NCI-H774 (cell line): ENCODE measurements at places on chromosomes 3 and 15.

GRCh38 chr15:70610541-70610940 is 152.8 kb downstream of the UACA start:
- no peak for DNase-seq

GRCh38 chr15:72369964-72370363 is 5.8 kb downstream of the HEXA start:
- no peak for DNase-seq

DNA sequence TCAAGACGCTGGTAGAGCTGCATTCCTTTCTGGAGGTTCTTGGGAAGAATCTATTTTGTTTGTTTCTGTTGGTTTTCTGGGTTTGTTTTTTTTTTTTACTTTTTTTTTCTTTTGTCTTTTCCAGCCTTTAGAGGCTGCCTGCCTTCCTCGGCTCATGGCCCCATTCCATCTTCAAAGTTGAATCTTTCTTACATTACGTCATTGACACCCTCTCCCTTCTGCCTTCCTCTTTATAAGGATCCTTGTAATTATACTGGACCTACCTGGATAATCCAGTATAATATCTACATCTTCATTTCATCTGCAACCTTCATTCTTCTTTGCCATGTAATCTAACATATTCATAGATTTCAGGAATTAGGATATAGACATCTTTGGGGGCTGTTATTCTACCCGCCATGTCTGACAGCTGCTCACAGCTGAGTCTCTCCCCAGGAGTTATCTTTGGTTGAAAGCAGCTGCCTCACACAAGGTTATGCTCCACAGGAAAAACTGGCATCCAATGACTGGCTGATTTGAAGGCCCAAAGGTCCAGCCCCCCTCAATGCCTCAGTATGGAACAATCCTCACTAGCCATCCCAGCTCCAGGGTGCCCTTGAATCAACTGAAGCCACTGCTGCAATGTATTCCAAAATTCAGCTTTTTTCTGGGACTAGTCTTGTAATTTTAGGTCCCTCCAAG is 38.4 kb upstream of the THBS1 start:
- DNase-seq, result no peak

- no peak for DNase-seq
These were observed 17.3 kb downstream of the HDAC11 start for GRCh38 chr3:13497386-13497785.

DNA sequence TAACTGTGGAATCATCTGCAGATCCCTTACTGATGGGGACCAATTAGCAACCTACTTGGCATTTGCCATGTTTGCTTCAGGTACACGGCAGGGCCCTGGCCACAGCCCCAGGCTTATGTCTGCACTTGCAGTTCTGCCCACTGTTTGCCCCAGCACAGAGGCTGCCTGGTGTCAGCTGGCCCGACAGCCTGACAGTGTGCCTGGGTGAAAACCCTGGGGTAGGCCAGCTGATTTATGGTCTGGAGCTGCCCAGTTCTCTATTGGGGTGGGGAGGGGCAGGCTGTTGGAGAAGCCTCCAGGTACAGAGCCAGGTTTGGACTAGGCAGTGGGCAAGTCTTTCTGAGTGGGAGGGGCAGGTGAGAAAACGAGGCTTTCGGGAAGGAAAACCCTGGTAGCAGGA is 11.2 kb upstream of the TGM5 start:
- no peak for DNase-seq

- DNase-seq, result no peak
These were observed 69.4 kb upstream of the FOXP1 start for GRCh38 chr3:71652781-71653413.

GRCh38 chr3:194661374-194661773 is 10.6 kb downstream of the LSG1 start:
- no peak for DNase-seq

DNA sequence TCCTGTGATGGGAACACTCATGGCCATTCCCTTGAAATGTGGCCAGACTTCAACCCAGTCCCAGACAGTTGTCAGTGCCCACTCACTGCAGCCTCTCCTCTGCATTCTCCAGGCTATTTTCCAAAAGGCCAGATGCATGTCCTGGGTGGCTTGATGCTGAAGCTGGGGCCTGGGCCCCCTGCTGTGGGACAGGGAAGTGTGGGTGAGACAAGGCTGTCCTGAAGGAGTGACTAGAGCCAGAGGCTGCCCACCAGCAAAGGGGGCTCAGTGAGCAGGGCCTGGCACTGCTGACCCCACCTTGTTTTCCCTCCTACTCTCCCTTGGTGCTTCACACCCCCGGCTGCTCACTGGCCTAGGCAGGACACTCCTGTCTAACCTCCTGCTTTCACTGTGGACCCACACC is 11.9 kb downstream of the CISH start:
- no peak for DNase-seq

DNA sequence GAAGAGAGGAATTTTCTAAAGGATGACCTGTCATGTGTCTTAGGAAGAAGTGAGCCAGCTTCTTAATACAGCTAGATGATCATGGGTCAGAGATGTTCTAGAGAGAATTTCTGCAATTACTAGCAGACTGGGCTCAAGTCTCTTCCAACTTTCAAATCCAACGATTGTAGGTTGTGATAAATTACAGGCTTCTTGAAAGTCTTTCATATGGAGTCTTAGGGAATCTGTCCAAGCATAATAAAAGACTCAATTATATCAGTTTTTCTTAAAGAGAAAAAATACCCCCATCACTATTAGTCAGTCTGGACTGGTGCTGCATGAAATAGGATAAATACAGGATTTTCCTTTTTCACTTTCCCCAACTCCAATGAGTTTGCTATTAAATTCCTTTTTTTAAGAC is 59.1 kb downstream of the DRD3 start:
- DNase-seq, result no peak

DNA sequence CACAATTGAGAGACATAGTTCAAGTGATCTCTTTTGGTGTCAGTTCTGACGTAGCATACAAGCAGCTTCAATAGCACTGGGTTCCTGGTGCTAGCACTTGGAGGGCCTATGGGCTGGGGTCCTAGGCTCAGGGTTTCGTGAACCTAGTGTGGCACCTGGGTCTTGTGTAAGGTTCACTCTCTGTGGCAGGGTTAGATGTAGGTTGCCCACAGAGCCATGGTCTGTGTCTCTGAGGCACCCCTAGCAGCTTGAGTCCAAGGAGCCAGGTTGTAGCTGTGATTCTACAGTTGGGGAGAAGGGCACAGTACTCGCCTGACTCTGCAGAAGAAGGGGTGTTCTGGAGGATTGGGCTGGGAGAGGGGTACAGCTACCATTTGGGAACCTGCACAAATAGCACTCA is 282.6 kb upstream of the LRRC3B start:
- DNase-seq, result no peak

DNA sequence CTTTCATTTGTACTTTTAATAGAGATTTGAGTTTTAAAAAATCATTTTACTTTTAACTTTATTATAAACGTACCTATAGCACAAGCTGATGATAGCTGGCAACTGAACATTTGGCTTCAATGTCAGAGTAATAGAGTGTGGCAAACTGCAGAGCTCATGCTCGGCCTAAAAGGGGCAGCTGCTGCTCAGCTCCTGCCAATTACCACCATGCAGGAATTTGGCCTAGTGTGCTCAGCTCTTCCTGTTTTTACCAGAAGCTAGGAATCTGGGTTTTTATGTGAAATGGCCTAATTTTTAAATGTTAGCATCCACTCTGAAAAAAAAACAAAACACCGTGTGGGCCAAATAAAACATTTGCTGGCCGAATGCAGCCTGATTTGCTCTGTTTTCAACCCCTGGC is 1.8 kb downstream of the IFT122 start:
- no peak for DNase-seq

- no peak for DNase-seq
These were observed 330.6 kb downstream of the VPS13C start for GRCh38 chr15:61729646-61730045.

DNA sequence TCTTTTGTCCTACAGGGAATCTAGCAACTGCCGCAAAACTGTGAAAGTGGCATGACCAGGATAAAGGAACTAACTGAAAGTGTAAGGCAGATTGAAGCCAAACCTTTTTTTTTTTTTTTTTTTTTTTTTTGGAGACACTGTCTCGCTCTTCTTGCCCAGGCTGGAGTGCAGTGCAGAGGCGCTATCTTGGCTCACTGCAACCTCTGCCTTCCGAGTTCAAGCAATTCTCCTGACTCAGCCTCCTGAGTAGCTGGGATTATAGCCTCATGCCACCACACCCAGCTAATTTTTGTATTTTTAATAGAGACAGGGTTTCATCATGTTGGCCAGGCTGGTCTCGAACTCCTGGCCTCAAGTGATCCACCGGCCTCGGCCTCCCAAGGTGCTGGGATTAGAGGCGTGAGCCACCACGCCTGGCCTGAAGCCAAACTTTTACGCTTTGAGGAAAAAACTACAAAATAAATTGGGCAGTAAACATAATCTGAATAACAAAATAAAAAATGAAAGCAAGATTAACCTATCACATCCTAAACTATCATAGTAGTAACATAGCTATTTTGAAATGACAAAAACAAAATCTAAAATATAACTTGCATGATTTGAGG is 9.7 kb downstream of the SLTM start:
- no peak for DNase-seq

- DNase-seq, result no peak
These were observed 13.5 kb upstream of the GABRR3 start for GRCh38 chr3:98048586-98048985.

GRCh38 chr15:89753855-89754254 is 2.8 kb upstream of the MESP1 start:
- no peak for DNase-seq

- DNase-seq, result no peak
These were observed 87.1 kb downstream of the RARB start for GRCh38 chr3:25515171-25515570.

DNA sequence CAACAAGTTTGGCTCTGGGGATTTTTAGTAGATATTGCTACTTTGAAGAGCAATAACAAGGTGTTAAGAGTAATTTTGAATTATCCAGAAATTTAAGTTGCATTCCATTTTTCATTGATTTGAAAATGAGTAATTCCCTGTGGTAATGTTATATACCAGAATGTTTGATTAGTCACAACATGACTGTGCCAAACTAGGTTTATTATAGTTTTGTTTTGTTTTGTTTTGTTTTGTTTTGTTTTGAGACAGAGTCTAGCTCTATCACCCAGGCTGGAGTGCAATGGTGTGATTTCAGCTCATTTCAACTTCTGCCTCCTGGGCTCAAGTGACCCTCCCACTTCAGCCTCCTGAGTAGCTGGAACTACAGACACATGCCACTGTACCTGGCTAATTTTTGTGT is 40.7 kb downstream of the CNOT10 start:
- DNase-seq, result no peak

GRCh38 chr3:167114619-167115018 is 265.5 kb downstream of the ZBBX start:
- no peak for DNase-seq

- no peak for DNase-seq
These were observed 65.9 kb downstream of the IGF2BP2 start for GRCh38 chr3:185758912-185759311.

DNA sequence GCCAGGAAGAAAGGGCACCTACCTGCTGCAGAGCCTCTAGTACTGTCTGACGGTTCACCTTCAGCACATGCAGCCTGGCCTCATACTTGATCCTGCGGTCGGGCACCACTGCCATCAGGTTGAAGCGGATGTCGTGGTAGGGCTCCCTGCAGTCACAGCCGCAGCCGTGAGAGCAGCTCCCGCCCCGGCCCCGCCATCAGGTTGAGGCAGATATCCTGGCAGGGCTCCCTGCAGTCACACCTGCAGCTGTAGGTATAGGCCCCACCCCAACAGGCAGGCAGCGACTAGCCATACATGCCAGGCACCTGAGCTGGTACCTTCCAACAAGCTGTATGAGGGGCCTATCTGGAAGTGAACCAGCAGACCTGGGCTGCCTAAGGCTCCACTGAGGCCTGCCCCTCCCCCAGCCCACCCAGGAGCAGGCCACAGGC is 38.7 kb downstream of the SEMA3G start:
- no peak for DNase-seq

DNA sequence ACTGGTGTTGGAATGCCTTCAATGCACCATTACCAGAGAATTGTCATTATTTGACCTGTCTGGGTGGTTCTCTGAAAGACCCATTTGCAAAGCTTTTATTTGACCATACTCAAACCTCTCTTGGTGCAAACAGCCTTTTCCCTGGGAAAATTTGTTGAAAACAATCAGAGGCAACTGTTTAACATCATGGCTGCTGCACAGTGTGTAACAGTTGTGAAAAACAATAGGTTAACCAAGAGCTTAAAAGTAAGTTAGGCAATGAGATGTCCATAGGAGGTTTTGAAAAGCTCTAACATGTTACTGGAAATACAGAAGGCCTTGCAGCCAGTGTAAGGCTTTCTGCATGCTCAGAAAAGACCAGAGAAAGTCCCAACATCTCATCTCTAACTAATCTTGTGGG is 18.9 kb downstream of the SPINK8 start:
- no peak for DNase-seq

GRCh38 chr3:124565551-124565950 is 164.7 kb upstream of the UMPS start:
- DNase-seq, result no peak

DNA sequence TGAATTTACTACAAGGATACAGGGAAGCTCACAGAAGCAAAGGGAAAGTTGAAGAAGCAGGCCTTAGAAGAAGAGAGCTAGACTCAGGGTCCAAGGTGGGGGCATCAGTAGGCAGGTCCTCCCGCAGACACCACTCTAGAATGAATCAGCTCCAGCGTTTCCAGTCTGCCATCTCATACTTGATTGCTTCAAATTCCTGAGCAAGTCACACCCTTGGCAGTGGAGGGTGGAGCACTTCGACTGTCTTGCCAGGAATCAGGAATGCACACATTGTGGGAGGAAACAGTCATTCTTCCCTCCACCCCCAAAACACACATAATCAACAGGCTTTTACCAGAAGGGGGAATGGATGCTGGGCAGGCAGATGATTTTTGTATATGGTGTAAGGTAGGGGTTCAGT is 78.5 kb downstream of the CHCHD6 start:
- DNase-seq, result no peak

- DNase-seq, result no peak
These were observed 59.4 kb downstream of the CDC25A start for GRCh38 chr3:48128774-48129173.

- no peak for DNase-seq
These were observed 19.6 kb downstream of the CD86 start for GRCh38 chr3:122074621-122075265.

DNA sequence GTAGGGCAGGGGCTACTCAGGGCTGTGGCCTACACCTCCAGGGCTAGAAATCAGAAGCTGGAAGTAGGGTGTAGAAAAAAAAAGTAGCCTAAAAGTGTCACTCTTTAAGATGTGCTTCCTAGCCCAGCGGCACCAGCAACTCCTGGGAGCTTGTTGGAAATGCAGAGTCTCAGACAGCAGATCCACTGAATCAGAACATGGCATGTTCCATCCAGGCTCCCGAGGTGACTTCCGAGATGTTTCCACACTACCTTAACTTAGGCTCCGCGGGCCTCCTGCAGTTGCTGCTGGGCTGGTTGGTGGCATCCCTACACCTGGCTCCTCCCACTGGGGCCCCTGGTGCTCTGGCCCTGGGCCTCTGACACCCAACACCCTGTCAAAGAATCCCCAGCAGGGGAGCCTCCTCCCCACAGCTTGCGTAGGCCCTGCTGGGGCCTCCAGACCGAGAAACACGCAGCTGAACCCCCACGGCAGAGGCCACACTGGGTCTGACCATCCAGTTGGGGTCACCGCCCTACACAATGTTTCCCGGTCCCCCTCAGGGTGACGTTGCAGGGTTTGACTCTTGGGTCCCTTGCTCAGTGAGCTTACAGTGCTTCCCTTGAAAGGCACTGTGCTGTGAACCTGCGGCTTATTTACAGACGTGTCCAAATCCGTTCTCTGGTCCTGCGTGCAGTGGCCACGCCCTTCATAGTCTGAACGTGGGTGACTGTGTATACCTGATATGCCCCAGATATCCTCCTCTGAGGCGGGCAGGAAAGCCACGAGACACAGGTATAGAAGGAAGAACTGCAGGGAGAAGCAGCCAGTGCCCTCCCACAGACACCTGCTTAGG is 46.5 kb downstream of the FAM174B start:
- DNase-seq, result no peak
